Bronchus fibroblast of lung (primary cell): ENCODE measurements at places on chromosomes 1 and 21. TPM values are rescaled to one million over a fixed set of nuclear protein-coding genes. Genes with fewer than 3 reads are reported as not detected.

WLS gene
- 36.5 and 38.9 TPM in 2 replicates for total RNA-seq

ALDH4A1 gene
- total RNA-seq, result 8.2 and 15.3 TPM in 2 replicates

CFHR3 gene
- not detected in 2 replicates for total RNA-seq

CFHR5 gene
- not detected in 2 replicates for total RNA-seq

GJB3 gene
- total RNA-seq, result not detected in 2 replicates

FGR gene
- under 0.01 TPM in 1 of 2 replicates, not detected in the other for total RNA-seq
